ENCODE measurements at places on chromosomes 4 and X.

- no peak for DNase-seq
Observed at GRCh38 chr4:146632770-146633470, 5.8 kb upstream of the POU4F2 start.

DNA sequence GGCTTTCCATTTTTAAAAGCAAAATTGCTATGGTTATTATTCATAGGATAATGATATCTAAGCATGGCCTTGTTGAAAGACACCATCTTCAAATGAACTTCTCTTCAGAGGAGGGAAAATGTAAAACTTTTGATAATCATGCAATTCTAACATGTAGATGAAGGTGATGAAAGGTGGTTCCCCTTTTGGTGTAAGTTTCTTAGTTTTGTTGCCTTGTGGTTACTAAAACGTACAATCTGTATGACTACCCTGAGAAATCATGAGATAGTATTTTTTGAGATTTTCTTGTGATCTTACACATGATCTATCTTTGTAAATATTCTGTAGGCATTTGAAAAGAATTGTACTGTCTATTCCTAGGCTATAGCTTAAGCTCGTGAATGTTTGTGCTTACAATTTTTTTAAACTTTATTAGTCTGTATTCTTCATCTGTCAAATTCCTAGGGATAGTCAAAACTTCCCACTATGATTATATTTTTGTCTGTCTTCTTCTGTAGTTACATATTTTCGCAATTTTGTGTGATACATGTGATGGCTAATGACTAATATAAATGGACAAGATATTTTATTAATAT, 47.5 kb downstream of the PTPN13 start:
- DNase-seq, result no peak

GRCh38 chr4:158008551-158009218, 164.1 kb downstream of the GASK1B start:
- DNase-seq, result no peak

DNA sequence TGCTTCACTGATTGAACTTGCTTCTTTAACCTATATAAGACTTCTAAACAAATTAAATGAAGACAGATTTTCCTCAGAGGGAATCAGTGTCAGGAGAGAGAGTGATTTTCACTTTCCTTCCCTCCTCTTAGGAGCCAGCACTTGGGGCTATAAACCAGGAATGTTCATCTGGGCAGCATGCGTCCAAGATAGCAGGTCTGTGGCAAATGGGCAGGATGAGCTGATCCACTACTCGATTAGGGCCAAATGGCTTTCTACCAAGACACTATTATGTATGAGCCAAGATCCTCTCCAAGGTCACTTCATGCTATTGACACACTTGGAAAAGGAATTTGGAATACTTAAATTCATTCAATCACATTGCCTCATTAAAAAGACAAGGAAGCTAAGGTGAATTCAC, 203.9 kb upstream of the GRID2 start:
- DNase-seq, result no peak

DNA sequence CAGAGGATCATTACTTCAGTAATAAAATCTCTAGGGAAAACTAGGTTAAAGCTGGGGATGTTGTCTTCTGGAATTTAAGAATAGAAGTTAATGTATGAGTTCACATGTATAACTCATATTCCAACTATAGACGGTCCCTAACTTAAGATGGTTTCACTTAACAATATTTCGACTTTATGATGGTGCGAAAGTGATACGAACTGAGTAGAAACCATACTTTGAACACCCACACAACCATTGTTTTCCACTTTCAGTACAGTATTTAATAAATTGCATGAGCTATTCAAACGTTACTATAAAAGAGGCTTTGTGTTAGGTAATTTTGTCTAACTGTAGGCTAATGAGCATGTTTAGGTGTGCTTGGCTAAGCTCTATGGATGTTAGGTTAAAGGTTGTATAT, 38.7 kb downstream of the CCSER1 start:
- no peak for DNase-seq

DNA sequence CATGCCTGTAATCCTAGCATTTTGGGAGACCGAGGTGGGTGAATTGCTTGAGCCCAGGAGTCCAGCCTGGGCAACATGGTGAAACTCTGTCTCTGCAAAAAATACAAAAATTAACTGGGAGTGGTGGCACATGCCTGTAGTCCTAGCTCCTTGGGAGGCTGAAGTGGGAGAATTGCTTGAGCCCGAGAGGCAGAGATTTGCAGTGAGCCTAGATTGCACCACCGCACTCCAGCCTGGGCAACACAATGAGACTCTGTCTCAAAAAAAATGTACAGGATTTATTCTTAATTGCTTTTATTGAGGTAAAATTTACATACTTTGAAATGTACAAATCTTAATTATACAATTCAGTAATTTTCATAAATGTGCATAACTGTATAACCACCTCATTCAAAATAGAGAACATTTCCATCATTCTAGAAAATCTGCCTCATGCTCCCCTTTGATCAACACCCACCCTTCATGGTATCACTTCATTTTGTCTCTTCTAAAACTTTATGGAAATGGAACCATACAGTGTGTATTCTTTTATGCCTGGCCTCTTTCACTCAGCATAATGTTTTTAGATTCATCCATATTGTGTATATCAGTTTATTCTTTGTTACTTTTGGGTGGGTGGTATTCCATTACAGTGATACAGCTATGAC, 39.1 kb downstream of the SNX25 start:
- DNase-seq, result no peak

All from NCI-H2227 treated with DMSO at 0.1 percent for 48 hours (cell line).